ENCODE measurements at places on chromosomes 1 and 21.

- no peak for DNase-seq
These were observed 285.3 kb downstream of the CAMTA1 start for GRCh38 chr1:7070389-7071029.

DNA sequence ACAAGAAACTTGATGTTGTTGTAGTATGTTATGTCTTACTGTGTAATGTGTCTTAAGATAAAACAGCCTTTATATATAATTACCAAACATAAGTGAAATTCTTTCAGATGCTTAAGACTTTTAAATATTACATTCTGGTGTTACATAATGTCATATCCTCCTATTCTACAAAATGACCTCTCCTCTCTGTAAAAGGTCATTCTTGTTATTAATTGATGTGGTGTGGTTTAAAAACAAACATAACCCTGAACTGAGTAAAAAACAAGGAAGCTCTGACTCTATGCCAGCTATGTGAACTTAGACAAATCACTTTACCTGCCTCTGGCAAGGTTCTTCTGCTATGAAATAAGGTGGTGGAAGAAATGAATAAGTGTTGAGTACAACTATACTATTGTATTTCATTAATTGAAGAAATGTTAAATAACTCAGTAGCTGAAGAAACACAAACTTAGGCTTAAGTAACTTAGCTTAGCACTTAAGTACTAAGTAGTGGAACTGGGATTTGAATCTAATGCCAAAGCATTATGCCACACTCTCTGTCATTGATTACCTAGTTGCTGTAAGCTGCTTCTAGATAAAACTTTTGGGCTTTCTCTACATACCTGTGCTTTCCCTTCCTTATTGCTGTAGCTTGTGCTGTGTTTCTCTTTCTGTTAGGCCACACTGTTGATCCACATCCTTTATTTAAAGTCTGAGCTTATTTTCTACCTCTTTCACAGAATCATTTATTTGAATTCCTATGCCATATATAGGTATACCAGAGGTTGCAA lies 859 bp upstream of the ANGPTL1 start:
- no peak for DNase-seq

GRCh38 chr1:200590001-200590400 lies 30.6 kb downstream of the KIF14 start:
- DNase-seq: no peak

DNA sequence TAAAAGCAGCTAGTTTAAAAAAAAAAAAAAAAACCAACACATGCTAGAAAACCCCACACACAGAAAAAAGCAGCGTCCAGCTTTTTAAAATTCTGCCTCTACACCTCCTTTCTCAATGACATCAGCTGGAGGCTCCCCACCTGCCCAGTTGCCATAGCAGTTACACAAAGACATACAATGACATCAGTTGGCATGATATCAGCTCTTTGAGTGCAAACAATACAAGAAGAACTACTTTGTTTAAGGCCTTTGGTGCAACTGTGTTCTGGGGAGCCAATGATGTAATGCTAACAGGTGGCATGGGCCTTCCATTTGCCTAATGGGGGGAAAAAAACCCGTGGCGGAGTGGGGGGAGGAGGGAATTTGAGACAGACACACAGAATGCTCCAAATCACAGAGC lies 32.9 kb downstream of the DUSP10 start:
- DNase-seq: no peak

- no peak for DNase-seq
These were observed 4.0 kb upstream of the OPRD1 start for GRCh38 chr1:28807986-28808385.

GRCh38 chr1:61247051-61247825 lies 164.9 kb downstream of the NFIA start:
- no peak for DNase-seq

DNA sequence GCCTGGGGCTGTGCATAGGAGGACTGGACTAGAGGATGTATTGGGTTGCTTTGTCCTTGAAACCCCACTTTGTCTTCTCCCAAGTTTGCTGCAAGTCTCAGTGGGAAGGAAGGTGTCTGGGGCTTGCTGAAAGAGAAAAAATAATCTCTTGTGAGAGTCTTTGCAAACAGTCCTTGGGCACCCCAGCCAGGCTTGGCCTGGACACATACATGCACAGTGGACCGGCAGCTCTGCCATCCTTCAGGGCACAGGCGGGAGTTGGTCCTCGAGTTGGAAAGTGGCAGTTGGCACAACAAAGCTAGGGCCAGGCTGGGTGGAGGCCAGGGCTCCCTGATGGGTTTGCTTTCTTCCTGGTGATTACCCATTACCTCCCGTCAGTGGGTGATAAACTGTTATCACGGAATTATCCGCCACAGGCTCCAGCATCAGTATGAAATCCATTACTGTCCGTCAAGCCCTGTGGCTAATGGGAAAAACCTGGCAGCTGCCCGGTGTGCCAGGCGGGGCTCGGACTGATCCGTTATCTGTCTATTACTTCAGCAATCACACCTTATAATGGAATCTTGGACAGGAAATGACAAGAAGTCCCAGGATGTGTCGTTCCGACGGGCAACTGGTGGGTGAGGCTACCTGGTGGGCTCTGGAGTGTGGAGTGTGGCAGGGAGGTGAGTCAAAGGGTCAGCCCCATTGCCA lies 265.7 kb downstream of the GRIK3 start:
- DNase-seq: no peak

- DNase-seq: peak; percentile 73
These were observed 25.3 kb downstream of the TMEM51 start for GRCh38 chr1:15178571-15179484.

DNA sequence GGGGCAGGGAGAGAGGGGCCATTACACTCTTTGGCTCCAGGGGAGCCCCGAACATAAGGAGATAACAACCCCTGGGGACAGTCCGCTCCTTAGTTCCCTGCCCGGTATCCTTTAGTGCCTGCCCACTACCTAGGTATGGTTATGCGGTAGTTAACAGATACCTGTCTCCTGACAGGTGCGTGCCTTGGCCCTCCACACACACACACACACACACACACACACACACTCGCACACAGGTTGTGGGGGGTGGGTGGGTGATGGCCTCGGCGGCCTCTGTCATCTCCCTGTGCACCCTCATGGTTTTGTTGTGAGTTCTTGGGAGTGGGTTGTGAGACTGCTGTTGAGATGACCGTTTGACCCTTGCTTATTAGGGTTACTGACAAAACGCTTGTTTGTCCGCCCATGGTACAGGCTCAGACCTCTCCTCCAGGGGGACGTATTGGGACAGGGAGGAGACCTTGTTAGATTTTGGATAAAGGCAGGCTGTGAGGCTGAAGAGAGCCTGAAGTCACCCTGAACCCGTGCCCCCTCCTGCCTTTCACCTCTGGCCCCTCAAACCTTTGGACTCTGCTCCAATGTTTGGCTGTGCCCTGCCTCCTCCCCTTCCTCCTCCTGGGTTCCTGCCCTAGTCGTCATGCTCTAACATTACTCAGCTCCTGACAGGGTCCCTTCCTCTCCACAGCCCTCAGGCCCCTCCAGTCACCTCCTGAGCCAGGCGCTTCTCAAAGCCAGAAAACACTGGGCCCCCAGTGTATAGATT lies 979 bp downstream of the RASSF5 start:
- no peak for DNase-seq

GRCh38 chr1:12600335-12600734 lies 17.7 kb downstream of the DHRS3 start:
- no peak for DNase-seq

DNA sequence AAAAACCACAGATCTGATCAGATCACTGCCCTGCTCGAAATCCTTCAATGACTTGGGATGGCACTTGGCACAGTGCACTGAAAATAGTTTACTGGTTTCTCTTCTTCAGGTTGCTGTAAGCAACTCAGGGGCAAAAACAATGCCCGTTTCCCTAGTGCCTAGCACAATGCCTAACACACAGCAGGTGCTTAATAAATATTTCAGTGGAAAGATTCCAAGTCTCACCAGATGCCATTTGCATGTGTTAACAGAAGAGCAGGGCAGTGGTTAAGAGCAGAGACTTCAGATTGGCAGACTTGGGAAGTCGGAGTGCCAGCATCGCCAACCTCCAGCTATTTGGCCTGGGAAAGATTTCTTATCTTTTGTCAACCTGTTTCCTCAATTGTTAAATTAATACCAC lies 10.9 kb upstream of the METTL25B start:
- no peak for DNase-seq
